C1 segment of cervical spinal cord (tissue), 14 donors: ENCODE measurements at places on chromosomes 1 and 21.

DNA sequence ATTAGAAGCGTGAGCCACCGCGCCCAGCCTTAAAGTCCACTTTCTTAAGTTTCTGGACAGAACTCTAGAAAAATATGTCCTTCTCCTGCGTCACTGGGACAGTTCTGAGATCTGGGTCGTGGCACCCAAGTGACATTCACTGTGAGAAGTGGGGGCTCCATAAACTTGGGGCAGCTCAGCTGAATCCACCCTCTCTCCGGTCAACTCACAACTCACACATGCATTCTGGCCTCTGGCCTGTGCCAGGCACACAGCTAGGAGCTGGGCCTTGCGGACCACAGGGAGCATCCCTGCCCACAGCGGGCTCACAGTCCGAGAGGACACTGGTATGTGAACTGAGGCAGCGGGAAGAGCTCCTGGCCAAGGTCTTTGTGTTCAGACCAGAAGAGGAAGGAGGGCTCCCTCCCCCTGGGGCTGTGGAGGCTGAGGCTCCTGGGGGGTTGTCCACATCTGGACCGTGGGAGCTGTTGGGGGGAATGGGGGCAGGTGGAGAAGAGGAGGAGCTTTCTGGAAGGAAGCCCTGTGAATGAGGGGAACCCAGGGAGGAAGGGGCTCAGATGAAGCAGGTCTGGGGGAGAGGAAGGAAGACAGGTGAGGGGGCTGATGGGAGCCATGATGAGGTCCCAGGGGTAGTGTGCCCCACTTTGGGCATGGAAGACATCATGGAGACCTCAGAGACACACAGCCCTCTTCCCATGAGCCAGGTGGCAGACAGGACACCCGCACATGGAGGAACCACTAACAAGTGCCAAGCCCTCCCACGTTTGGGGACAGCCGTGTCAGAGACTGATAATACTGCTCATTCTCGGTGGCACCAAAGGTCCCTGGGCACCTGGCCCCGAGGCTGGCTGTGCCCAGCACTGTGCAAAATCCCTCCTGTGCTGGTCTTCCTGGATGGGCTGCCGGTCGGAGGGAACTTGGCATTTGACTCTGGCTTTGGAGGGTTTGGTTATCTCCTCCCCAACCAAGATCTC is 191.0 kb upstream of the VAMP3 start:
- DNase-seq = no peak

- no peak for DNase-seq
Observed at GRCh38 chr1:156128308-156128653, 13.8 kb downstream of the LMNA start.

- no peak for DNase-seq
Observed at GRCh38 chr1:214107322-214108096, 119.7 kb downstream of the PROX1 start.

DNA sequence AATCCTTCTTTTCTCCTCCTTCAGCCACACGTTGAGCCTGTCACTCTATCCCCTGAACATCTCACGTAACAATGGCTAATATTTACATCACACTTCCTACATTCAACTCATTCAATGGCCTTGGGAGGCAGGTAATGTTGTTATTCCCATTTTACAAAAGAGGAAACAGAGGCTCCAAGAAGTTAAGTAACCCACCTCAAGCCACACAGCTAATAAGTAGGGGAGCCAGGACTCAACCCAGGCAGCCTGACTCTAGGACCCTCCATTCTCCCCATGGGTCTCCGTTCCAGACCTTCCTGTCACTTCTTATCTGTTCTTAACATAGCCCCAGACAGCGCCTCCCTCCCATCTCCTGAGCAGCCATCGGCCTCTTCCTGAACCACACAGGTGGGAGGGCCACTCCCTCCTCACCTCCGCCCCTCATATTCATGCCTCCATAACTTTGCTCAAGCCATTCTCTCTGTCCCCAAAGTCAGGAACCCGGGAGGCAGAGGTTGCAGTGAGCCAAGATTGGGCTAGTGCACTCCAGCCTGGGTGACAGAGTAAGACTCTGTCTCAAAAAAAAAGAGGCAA is 2.2 kb downstream of the PADI4 start:
- no peak for DNase-seq

GRCh38 chr21:17002594-17003257 is 510.1 kb upstream of the CXADR start:
- no peak for DNase-seq

DNA sequence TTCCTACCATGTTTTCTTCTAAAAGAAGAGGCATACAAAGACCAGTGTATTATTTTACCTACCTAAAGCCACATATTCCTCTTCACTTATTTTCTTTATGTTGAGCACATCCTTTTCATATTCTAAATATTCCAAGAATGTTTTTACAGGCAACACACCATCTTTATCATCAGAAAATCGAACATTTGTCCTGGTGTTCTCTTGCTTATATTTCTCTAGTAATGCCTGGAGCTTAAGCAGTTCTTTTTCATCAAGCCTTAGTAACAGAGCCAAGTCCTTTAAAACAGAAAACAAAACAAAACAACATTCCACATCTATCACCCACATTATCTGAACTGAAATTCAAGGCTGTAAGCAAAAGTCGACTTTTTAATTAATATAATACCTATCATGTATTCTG is 88.7 kb downstream of the IARS2 start:
- no peak for DNase-seq

DNA sequence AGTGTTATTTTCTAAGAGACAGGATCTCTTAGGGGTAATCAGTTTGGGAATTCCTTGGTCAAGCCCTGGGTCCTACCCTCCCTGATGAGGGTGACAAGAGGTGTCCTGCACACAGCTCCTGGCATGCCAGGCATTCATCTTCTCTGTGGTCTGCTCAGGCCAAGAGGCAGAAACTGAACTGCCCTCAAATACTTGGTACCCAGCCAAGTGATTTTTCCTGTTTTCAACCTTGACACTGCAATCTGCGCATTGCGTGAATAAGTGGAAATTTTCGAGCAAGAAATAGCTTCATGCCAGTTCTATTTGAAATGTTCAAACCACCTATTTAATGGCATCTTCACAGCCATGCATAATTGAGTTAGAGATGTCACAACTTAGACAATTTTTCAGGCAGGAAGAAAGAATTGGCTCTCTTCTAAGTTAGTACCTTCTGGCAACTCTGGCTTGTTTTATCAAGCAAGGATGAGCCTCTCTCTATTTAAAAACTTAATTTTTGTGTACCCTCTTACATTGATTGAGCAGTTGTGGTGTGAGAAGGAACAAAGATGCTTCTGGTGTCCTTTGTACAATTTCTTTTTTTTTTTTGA is 27.0 kb downstream of the DNM3 start:
- DNase-seq = peak; percentile 51

DNA sequence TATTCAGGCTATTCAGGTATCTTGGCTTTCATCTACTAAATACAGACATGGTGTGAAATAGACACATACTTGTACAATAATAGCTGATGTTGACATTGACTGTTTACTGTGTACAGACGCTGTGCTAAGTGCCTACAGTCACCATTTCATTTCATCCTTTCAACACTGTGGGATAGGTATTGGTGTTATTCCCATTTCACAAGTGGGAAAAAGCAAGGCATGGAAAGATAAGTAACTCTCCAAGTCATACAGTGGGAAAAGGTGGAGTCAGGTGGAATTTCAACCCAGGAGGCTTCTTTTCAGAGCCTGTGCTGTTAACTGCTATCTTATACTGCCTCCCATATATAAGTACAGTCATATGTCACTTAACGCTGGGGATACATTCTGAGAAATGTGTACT is 49.6 kb upstream of the ATP1A1 start:
- no peak for DNase-seq

- no peak for DNase-seq
Observed at GRCh38 chr1:245211035-245211749, 56.4 kb downstream of the KIF26B start.

DNA sequence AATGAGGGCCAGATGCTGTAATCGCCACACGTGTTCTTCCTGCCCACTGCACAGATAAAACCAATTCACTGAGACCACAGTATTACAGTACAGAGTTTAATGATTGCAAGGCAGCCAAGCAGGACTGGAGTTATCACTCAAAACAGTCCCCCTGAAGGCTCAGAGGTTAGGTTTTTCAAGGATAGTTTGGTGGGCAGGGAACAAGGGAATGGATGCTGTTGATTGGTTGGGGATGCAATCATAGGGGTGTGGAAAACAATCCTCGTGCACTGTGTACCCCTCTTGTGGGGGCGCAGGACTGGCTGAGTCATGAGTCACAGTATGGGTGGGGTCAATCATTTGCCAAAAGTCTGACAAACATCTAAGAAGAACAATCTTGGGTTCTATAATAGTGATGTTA is 12.4 kb upstream of the USP1 start:
- no peak for DNase-seq

DNA sequence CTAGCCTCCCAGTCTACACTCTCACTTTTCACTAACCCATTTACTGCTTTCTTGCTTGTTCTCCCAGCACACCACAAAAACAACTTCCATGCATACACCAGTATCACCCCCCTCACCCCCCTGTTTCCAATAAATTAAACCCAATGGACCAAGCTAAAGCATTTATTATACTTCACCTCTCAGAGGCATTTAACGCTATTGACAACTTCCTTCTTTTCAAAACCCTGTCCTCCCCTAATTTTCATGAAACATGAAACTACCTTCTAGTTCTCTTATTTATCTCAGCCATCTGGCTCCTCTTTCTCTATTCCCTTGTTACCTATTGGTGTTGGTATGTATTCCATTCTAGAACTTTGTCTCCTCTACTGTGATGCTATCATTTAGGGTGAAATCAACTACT is 32.3 kb downstream of the PTPRC start:
- no peak for DNase-seq

DNA sequence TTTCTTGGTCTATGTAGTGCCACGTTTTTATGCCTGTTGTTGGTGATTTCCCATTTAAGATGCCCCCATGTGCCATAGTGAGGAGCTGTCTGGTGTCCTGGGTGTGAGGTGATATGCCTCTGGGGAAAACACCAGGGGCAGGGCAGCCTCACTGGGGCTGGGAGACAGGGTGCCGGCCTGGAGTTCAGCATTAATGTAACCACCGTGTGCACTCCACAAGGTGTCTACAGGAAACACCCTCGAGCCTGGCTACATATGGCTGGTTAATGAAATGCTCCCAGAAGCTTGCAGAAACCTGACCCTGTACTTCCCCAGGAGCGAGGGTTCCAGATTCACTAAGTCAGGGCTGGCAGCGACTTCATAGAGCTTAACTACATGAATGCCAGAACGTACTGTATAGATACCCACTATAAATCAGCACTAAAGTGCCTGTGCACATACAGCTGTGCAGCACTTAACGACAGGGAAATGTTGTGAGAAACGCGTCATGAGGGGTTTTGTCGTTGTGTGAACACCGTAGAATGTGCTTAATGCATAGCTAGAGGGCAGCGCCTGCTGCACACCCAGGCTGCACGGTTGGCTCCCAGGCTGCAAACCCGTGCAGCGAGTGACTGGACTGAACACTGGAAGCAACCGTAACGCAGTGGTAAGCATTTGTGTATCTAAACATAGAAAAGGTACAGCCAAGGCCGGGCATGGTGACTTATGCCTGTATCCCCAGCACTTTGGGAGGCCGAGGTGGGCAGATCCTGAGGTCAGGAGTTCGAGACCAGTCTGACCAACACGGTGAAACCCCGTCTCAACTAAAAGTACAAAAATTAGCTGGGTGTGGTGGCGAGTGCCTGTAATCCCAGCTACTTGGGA is 10.4 kb downstream of the TFF2 start:
- no peak for DNase-seq
